ENCODE measurements at places on chromosomes 4 and X.

DNA sequence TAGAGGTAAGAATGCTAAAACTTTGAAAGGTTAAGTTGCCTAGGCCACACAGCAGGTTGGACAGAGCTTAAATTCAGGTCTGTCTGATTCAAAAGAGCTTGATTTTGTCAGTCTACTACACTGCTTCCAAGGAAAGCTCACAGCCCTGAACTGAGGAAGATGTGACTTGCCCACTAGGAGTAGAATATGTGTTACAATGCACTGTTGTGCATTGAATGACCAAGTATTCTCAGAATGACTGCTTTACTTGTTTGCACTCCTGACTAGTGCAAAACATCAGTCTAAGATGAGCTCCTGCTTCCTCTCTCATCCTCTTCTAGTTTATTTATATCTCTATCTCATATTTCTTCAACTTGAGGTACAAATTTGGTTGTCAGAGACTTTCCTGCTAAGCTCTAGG is 56.2 kb downstream of the AWAT2 start:
- no peak for DNase-seq

GRCh38 chr4:117575850-117576249 is 458.4 kb upstream of the NDST3 start:
- DNase-seq: no peak

GRCh38 chr4:186092296-186092695 is 12.2 kb upstream of the FAM149A start:
- no peak for DNase-seq

- no peak for DNase-seq
Observed at GRCh38 chrX:519741-520140, 110.8 kb upstream of the SHOX start.

DNA sequence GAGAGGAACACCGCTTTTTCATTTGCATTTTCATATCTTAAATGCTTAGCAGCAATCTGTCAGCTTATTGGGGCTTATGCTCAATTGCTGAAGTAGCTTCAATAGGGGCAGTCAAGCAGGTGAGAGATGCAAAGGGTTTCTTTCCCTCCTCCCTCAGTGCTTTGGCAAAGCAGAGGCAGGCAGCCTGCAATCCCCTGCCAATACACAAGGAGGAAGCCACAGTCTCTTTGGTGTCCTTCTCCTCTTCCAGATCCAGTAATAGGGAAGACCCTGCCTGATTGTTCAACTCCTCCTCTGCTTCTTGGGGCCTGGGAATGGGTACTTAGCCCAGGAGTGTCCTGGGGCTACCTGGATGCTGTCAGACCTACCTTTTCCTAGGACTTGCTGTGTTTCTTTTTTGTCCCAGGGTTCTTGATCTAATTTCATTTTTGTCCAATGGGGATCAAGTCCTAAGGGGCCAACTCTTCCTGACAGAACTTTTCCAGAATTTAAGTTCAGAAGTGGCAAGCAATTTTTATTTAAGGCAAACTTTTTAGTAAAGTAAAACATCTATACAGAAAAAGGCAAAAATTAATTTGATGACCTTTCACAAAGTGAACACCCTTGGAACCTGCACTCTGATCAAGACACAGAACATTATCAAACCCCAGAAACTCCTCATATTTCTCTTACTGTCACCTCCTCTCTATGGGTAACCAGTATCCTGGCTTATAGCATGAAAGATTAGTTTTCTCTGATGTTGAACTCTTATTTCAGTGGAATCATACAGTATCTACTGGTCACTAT is 260.3 kb downstream of the PPP3CA start:
- DNase-seq: no peak

GRCh38 chrX:20531667-20532066 is 265.0 kb upstream of the RPS6KA3 start:
- no peak for DNase-seq

DNA sequence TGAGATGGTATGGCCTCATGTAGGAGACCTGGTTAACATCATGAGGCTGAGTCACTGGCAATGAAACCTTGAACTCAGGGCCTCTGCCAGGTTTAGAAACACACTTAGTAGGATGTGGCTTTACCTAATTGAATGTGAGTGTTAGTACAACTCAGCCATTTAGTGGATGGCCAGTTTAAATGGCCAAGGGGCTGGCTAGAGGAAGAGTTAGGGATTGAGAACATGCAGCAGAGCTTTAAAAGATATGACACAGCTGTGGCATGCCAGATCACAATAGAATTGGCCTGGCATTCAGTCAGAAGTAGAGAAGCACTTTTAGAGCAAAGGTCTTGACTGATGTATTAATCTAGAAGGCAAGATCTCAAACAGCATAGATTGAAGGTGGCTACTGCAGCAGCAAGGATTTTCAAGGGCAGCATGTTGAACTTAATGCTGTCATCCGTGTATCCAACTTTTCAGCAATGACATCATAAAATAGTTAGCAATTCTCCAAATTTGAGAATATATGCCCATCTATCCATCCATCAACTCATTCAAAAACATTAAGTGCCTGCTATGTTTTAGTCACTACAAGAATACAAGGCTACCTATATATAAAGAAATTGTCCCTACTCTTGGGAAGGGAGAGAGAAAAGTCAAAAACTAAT is 170.4 kb downstream of the FRAS1 start:
- DNase-seq: no peak

DNA sequence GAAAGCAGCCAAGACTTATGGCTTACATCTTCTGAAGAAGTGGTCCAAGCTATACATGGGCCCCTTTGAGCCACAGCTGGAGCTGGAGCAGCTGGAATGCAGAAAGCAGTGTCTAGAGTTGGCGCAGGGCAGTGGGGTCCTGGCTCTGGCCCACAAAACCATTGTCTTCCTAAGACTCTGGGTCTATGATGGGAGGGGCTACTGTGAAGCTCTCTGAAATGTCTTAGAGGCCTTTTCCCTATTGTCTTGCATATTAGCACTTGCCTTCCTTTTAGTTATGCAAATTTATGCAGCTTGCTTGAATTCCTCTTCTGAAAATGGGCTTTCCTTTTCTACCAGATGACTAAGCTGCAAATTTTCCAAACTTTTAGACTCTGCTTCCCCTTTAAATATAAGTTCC is 15.3 kb downstream of the NPY1R start:
- no peak for DNase-seq

- no peak for DNase-seq
Observed at GRCh38 chrX:11269006-11269405, 24.2 kb upstream of the AMELX start.

GRCh38 chr4:71992571-71993312 is 39.1 kb upstream of the NPFFR2 start:
- no peak for DNase-seq

DNA sequence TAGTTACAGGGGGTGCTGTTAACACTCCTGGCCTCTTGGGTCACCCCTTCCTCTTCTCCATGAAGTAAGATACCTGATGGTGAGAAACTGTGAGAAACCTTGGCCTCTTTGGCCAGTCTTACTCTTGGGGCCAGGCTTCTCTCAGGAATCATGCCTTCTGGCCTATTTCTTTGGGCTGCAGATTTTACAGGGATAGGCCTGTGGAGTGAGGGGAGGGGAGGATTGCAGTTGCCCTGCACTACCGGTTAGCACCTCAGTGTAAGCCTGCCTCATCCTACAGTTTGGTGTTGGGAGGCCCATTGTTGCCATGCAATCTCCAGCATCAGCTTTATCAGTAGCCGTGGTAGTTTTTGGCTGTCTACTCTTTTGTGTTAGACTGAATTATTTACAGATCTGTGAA is 7.6 kb upstream of the PGRMC2 start:
- DNase-seq: no peak

GRCh38 chrX:81390237-81390636 is 188.3 kb downstream of the SH3BGRL start:
- no peak for DNase-seq

DNA sequence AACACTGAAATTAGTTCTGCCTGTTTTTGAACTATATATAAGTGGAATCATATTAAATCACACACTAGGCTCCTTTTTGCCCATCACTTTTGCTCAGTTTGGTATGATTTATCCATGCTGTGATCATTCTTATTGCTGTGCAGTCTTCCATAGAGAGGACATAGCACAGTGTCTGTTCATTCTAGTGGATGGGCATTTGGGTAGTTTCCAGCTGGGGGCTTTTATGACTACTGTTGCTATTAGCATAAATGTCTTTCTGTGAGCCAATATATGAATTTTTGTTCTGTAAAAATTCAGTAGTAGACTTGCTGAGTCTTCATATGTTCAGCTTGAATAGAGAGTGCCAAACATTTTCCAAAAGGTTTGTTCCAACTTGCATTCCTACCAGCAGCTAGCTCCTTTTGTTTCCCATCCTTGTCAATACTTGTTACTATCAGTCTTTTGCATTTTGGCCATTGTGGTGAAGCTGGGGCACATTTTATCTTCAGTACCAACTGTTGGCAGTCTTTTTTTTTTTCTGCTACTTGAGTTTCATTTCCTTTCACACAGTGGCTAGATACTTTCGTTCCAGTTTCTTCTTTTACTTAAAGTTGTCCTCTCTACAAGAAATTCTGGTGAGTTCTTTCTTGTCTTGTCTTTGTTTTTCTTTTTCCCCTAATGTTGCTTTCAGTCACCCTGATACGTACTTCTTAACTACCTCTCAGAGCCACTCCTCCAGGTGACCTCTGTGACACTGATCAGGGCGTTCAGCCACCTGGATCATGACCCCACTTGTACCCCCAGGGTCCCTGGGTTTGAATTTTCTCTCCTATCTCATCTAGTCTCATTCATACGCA is 87.0 kb downstream of the ANXA3 start:
- DNase-seq: no peak

DNA sequence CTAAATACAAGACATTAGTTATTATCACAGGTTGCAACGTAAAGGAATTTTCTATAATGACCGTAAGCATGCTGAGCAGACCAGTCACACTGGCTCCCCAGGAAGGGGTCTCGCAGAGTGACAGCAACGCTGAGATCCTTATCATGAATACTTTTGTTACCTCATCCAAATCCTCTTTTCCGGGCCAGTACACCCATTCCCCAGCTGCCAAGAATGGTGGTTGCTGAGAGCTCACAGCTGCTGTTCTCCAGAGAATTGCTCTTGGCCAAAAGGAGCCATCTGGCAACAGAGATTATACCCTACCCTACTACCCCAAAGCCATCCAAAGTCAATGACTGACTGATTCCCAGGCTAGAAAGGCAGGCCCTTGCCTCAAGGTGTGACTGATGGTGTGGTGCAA is 91.6 kb downstream of the FUNDC1 start:
- no peak for DNase-seq

- no peak for DNase-seq
Observed at GRCh38 chrX:23662853-23663252, 4.4 kb upstream of the PRDX4 start.

GRCh38 chr4:78926826-78927225 is 12.4 kb downstream of the PAQR3 start:
- DNase-seq: no peak

GRCh38 chrX:33062041-33062440 is 149.3 kb downstream of the DMD start:
- no peak for DNase-seq

Measured in H54 (cell line).